Stimulated activated naive CD4-positive, alpha-beta T cell (primary cell): ENCODE measurements at places on chromosomes 1 and 21.

DNA sequence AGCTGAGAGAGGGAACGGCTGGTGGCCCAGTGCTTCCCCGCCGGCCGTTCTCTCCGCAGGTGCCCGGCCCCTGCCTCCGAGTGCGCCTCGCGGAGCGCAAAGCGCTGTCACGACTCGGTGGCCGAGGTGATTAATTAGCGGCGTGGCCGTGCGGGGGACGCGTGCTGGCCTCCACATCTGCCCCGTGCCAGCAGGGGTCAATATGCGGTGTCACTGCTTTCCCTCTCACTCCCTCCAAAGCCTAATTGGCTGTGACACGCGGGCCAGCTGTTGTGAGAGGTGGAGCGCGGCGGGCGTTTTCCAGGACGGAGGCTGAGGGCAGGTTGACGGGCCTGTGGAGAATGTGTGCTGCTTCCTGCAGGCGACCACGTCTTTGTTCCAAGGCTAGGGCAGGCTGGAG is 239.0 kb downstream of the LMX1A start:
- DNase-seq: no peak

DNA sequence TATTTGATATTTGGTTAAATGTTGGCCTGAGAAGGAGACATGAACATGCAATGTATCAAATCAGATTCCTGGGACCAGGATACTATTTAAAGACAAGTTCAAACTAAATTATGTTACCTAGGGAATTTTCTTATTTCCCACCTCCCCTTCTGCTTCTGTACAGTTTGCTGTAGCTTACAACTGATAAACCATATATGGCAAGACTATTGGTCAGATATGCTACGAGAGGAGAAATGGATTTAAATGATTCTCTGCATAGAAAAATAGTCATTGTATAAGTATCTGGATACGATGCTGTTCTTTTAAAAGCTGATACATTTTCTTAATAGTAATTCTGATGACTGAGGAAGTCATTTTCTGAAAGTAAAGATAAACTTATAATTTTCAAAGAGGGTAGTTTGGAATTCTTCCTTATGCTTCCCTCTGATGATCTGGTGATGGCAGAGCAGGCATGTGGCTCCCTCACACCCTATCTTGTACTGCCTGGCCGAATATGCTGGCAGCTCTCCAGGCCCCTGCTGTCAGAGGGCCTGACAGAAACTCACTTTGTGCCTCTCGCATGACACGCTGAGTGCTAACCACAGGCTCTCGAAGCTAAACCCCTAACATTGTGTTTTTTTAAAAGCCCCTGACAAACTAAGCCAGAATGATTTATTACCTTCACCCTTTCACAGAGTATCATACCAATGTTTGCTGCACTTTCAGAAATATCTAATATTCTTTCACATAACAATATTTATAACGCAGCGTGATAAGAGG is 19.4 kb downstream of the RRP15 start:
- no peak for DNase-seq

DNA sequence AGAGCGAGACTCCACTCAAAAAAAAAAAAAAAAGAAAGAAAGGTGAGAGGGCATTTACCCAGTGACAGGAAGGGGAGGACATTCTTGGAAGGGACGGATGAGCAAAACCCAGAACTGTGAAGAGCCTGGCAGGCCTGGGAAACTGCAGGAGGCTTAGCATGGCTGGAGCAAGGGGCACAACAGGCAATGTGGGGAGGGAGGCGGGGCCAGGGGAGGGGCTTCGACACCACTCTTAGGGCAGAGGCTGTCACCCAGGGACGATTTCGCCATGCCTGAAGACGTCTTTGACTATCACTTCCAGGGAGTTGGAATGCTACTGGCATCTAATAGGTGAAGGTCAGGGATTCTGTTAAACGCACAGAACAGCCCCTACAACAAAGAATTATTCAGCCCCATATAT is 184.0 kb downstream of the HUNK start:
- DNase-seq: no peak

- DNase-seq: no peak
These were observed 59.7 kb downstream of the ALPL start for GRCh38 chr1:21568809-21569385.

DNA sequence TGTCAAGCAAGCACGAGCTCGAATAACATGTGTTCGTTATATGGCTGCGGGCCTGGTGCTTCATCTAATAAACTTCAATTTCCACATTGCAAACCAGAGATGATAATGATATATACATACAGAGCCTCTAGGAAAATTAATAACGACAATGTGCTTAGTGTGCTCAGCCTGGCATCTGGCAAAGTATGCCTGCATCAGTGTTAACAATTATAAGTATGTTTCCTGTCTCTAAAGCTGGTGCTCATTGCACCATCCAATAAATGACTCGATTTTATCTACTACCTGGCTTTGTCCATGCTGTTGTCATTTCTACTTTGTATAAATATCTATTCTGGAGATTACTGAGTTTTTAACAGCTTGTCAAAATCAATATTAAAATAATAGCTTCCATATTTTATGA is 1402.6 kb downstream of the MRPL39 start:
- DNase-seq: no peak

DNA sequence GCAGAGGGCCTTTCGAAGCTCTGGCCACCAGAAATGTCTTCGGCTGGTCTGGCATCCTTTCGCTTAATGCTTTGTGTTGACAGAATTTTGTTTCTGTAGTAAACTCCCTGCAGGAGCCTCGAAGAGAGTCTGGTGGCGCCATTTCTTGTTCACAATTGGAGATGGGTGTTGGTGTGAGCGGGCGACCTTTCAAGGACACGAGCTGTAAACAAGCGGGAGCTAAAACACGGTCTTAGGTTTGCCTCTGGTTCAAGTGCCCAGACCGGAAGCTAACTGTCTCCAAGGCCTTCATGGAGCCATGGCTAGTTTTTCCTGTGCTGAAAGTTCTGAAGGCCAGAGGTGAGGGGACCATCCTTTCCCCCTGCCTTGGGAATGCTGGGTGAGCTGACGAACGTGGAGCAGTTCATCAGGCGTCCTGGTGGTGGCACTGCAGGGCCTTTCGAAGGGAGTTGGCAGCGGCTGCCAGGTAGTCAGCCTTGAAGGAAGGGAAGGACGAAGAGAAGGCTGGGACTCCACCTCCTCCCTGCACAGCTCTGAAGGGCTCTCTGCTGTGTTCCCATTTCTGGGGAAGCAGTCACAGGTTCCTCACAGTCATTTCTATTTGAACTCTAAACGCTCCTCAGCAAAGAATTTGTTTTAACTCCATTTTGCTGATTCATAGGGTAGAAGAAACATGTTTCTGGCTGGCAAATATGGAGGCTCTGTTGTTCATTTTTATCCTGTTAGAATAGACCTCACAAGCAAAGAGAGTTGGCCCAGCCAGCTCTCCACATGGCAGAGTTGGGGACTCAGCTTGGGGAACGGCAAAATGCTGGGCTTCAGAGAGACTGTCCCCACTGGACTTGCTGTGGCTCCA is 35.2 kb downstream of the URB2 start:
- DNase-seq: peak; percentile 42

- no peak for DNase-seq
These were observed 9.1 kb downstream of the MRAP start for GRCh38 chr21:32307706-32308105.

DNA sequence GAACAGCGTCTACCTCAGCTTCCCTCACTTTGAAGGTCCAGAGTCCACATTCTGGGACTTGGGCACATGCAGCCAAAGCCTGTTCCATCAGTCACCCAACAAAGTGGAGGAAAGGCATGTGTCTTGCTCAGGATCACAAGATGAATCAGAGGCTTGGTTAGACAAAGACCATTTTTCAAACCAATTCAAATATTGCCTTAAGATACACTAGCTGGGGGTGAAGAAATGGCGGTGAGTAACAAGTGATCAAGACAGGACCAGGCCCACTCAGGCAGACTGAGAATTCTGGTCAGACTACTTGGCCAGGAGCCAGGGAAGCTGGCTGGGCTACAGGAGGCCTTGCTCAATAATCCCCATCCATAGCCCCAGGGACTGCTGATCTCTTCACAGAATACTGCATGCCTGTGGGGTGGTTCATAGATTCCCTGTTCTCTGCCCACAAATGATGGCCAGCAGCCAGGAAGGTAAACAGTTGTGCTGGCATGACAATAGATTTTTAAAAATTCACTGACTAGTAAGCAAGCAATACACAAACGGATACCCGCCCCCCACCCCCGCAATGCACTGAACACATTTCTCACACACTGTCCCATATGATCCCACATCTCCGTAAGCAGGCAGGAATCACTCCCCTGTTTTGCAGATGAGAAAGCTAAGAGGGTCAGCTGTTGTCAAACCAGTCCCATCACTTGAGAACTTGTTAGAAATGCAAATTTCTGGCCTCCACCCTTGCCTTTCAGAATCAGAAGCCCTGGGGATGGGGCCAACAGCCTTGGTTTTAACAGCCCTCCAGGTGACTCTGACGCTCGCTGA is 27.2 kb downstream of the ERI3 start:
- DNase-seq: no peak

DNA sequence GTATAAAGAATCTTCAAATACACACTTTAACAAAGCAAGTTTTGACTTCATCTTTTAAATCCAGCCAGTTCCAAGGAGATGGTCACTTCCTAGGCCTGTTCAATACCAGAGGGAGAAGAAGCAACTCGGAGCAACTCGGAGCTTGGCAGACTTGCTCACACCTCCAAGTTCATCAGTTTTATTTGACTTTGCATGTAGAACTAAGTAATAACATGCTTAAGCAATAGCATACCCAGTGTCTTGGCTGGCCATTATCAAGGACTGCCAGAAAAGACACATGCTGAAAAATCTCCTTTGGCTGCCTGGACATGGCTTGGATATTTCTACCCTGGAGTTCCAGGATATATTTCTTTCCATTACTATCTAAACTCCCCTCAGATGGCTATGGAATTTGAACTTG is 52.6 kb downstream of the GNG12 start:
- DNase-seq: no peak

- DNase-seq: no peak
These were observed 53.5 kb downstream of the LRRC8B start for GRCh38 chr1:89578151-89578550.

DNA sequence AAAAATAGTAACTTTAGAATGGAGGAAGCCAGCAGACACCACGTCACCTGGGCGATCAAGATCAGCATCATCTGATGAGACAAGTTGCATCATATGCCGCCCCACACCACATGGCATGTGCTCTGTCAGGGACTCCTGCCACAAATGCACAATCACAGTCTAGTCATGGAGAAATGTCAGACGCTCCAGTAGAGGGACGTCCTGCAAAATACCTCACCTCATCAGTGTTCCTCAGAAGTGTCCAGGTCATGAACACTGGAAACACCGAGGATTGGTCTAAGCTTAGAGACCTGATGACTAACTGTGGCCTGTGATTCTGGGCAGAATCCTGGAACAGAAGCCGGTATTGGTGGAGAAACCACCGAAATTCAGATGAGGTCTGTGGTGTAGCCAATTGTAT is 14.3 kb downstream of the ADARB1 start:
- DNase-seq: no peak

- DNase-seq: no peak
These were observed 19.5 kb downstream of the LSS start for GRCh38 chr21:46208761-46209721.

DNA sequence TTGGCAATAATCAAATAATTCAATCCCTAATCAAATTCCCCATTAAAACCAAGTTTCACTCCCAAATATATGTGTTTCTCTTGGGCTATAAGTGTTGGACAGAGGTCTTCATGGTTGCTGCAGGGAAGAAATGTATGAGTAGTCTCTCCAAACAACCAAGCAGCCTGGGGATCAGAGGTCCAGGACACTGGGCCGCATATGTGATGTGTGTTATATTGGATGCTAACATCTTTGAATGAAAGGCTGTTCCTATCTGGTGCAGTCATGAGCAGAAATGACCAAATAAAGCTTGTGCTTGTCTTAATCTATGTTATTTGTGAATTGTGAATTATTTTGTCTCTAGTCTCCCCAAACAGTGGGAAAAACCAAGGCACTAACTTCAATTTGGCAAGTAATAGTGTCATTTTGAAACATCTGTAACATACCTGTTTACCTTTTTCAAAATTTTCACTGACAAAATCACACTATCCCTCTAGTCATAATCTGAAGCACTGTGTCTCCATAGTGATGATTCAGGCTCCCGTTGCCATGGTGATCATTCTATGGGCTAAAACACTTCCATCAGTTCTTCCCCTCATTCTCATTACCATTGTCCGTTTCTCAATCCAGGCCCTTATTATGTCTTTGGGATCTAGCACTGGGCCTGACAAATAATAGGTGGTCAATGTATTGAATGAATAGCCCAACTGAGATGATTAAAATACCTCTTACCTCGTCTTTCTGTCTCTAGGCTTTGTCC is 12.5 kb upstream of the TADA1 start:
- no peak for DNase-seq

DNA sequence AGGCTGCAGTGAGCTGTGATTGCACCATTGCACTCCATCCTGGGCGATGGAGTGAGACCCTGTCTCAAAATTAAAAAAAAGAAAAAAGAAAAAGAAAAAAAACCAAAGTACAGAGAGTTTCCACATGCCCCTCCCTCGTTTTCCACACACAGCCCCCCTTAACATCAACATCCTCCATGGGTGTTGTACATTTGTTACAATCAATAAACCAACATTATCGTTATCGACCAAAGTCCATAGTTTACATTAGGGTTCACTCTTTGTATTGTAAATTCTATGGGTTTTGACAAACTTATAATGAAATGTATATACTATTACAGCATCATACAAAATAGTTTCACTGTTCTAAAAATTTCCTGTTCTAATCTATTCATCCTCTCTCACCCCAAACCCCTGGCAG is 15.9 kb upstream of the TINAGL1 start:
- DNase-seq: no peak

GRCh38 chr1:175725684-175726083 is 17.7 kb downstream of the TNR start:
- no peak for DNase-seq

- DNase-seq: no peak
These were observed 104.4 kb downstream of the PTPN14 start for GRCh38 chr1:214446772-214447556.

GRCh38 chr1:183416850-183417771 is 1.1 kb downstream of the NMNAT2 start:
- peak; percentile 33 for DNase-seq

DNA sequence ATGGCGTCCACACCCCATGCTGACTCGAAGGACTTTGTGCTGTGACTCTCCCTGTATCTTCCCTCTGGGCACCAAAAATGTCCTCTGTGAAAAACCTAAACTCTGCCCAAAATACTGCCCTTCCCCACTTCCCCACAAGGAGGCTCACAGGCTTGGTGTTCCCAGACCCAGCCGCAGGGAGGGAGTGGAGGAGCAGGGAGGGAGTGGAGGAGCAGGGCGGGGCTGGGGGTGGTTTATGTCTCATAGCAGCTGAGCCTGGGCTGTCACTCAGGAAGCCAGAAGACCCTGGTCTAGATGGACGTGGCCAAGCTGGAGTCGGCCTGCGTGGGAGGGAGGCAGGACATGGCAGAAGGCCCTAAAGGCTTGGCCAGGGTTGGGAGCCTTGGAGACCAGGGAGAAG is 461.7 kb downstream of the PTPRU start:
- no peak for DNase-seq

GRCh38 chr1:223410036-223410435 is 16.8 kb downstream of the CCDC185 start:
- no peak for DNase-seq

GRCh38 chr1:91736715-91737615 is 149.0 kb downstream of the TGFBR3 start:
- DNase-seq: no peak

- no peak for DNase-seq
These were observed 1.6 kb downstream of the PIK3CD start for GRCh38 chr1:9653210-9653490.

- DNase-seq: no peak
These were observed 20.1 kb upstream of the HPCAL4 start for GRCh38 chr1:39711104-39711965.

GRCh38 chr1:94383966-94384408 is 34.2 kb upstream of the ABCD3 start:
- DNase-seq: no peak
